Lower lobe of right lung (tissue), 2 donors: ENCODE measurements at places on chromosomes 16 and 17.

DNA sequence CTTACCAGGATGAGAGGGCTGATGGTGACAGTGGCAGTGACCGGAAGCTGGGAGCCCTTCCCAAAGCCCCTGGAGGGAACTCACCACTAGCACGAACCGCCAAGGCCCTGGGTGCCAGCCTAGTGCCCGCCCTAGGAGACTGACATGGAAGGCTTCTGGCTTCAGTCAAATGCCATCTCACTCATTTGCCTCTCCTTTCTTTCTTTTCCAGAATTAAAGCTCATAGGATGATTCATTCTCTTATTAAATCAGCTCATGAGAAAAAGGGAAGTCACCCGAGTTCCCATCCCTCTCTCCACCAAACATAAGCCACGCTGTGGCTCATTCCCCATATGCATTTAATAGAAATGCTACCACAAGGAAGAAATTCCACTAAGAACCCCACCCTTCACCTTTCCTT, 12.1 kb downstream of the CUEDC1 start:
- no peak for DNase-seq

GRCh38 chr17:22265807-22266206, 573.5 kb downstream of the KCNJ18 start:
- DNase-seq = no peak

DNA sequence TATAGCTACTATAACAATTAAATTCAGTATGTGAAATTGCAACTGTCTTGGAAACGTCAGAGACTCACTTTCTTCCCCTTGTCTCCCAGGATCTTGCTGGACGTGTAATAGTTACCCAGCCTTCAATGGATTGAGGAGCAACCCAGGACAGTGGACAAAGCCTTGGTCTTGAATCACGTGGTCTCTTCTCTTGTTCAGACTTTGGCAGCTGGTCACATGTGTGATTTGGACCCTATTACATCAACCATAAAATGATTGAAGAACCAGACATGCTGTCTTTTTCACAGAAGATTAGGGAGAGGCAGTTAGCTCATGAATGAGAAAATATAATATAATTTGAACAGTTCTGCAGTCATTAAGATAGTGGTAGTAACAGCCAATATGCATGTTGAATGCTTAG, 1085.5 kb upstream of the RBFOX1 start:
- DNase-seq = no peak

DNA sequence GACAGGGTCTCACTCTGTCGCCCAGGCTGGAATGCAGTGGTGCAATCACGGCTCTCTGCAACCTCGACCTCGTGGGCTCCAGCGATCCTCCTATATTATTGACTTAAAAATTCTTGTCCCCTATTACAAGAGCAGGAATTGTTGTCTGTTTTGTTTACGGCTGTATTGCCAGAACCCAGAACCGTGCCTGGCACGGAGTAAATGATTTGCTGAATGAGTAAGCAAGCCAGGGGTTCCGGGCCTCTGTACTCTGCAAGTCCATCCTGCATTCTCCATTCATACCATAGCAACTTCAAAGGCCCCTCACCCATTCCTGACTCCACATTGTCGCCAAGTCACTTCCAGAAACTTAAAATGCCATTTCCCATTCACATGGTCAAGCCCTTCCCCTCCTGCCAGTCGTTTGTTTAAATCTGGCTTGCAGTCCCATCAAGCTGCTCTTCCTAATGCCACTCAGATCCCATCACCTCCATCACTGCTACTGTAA, 6.9 kb downstream of the ADCY9 start:
- DNase-seq = peak; percentile 31

DNA sequence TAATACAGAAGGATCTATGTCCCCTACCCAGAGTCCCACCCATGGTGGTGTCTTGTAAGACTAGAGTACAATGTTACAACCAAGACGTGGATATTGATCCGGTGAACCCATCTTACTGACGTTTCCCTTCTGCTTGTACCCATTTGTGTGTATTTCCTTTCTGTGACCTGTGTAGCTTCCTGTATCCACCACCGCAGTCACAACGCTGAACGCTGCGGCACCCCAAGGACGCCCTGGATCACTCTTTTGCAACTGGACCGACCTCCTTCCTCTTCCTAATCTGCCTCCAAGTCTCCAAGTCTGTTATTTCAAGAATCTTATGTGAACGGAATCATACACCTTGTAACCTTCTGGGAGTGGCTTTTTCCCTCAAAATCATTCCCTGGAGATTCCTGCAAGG, 33.5 kb upstream of the CBX4 start:
- no peak for DNase-seq

GRCh38 chr16:22782314-22782713, 31.6 kb upstream of the HS3ST2 start:
- no peak for DNase-seq

GRCh38 chr16:12637002-12637401, 166.7 kb downstream of the CPPED1 start:
- DNase-seq = no peak

DNA sequence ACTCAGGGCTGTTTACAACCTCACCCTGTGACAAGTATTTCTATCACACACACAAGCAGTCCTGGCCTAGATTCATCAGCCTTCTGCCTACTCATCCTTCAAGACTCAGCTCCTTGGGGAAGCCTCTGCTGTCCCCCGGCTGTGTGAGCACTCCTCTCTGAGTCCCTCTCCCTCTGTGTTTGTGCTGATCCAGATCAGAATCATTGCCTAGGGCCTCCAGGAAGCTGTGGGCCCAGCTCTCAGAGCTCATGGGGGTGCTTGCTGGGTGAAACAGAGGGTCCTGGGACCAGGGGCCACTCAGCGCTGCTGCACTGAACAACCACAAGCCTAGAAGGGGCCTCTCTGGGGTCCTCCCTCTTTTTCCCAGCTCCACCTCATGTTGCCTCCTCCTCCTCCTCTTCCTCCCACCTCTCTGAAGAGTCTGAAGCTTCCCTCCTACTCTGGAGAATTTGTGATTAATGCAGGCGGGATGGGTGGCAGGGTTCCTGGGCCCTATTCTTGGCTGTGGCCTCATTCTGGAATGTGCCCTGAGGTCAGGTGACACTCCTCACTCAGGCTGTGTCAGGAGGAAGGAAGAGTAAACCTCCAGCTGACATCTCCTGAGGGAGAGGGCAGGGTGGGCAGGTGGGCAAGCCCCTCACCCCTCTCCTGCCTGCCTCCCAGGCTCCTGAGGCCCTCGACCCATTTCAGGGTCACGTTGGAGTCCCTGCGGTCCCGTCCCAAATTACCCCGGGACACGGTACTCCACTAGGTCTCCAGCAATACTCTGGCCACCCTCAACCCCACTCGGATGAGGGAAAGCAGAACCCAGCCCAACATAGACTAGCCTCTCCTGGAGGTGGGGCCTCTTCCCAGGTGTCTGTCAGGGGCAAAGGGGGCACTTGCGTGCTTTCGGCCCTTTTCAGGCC, 10.1 kb downstream of the WFIKKN2 start:
- no peak for DNase-seq

- DNase-seq = no peak
These were observed 3.4 kb upstream of the ACSF3 start for GRCh38 chr16:89090182-89090630.

GRCh38 chr17:80361495-80362220, 53.3 kb upstream of the ENDOV start:
- no peak for DNase-seq

- no peak for DNase-seq
These were observed 161.1 kb downstream of the RAB11FIP4 start for GRCh38 chr17:31552568-31552967.

GRCh38 chr17:50276588-50277356, 2.5 kb downstream of the TMEM92 start:
- no peak for DNase-seq

- DNase-seq = no peak
These were observed 20.8 kb downstream of the ZNHIT3 start for GRCh38 chr17:36507266-36507665.

DNA sequence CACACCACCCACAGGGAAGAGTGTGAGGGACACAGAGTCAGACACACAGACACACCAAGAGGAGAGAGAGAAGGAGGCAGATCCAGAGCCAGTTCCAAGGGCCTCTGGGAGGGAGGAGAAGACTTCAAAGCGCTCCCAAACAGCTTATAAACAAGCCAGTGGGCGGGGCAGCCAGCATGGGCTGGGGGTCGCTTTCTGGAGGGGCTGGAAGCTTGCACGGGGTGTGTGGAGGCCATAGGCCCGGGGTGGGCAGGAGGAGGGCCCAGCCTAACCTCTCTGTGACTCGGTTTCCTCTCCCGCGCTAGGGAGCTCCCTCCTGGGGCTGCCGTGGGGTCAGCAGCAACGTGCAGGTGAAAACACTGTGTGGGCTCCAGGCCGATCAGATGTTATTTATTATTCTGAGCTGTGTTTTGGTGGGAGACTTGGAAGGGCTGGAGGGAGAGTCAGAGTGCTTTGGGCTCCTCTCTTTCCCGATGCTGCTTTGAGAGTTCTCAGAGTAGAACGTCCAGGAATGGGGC, 2.5 kb upstream of the WFIKKN2 start:
- no peak for DNase-seq

DNA sequence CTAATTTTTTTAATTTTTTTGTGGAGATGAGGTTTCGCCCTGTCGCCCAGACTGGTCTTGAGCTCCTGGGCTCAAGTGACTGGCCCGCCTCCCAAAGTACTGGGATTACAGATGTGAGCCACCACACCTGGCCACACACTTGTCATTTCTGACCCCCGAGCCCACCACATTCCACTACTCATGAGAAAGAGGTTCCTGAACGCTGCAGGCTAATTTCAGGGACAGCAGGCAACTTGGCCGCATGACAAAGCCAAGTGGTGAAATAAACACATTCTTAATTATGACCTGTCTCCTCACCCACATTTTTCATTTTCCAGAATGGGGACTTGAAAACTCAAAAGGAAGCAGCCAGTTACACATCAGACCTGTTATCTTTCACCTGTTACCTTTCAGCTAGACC, 114.5 kb downstream of the ABCC6 start:
- no peak for DNase-seq

GRCh38 chr17:7916808-7917207, 719 bp upstream of the RNF227 start:
- no peak for DNase-seq

- DNase-seq = no peak
These were observed 5.6 kb downstream of the CRYBA1 start for GRCh38 chr17:29252101-29252791.

- no peak for DNase-seq
These were observed 168.1 kb downstream of the C16orf95 start for GRCh38 chr16:87149051-87149450.

- no peak for DNase-seq
These were observed 25.3 kb downstream of the CDH13 start for GRCh38 chr16:82651921-82652601.

DNA sequence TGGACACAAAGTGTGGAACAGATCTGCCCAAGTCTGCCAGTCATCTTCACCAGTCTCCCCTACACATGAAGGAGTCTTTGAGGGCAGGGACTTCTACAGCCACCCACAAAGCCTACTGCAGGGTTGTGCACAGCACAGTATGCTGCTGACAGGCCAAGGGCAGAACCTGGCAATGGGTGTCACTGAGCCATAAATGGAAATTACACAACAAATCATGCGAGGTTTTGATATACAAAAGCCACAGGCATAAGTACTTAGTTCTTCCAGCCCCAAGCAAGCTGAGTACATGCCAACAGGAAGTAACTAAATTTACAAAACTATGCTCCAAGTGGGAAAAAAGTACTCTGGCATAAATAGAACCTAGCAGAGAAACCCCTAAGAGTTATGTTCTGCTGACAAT, 7.8 kb upstream of the PSMC3IP start:
- no peak for DNase-seq

DNA sequence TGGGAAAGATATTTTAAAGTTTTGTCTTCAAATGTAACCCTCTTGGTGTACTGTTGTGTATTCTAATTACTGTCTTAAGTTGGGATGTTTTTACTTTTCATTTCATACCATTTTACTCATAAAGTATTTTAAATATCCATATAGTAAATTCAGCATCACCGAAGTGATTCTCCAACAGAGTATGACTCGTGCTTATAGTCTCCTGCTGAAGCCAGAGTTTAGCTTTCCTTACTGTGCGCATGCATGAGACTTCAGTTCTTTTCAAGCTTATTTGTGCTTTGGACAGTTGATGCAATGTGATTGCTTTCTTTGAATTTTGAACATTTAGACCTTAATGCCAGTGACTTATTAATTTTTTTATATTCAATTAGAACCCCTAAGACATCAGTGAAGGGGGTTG, 7.4 kb upstream of the VPS35L start:
- DNase-seq = no peak

DNA sequence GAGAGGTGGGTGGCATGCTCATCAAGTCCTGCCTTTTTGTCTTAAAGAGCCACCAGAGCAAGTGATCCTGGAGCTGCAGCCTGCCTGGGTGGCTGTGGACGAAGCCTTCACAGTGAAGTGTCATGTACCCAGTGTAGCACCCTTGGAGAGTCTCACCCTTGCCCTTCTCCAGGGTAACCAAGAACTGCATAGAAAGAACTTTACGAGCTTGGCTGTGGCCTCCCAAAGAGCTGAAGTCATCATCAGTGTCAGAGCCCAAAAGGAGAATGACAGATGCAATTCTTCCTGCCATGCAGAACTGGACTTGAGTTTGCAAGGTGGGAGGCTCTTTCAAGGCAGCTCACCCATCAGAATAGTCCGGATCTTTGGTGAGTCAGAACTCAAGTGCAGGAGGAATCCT, 14.2 kb downstream of the CSH2 start:
- DNase-seq = no peak

- peak; percentile 63 for DNase-seq
These were observed 22.3 kb upstream of the SMPD3 start for GRCh38 chr16:68470461-68471150.

- DNase-seq = no peak
These were observed 33.3 kb downstream of the NDEL1 start for GRCh38 chr17:8468980-8469379.

DNA sequence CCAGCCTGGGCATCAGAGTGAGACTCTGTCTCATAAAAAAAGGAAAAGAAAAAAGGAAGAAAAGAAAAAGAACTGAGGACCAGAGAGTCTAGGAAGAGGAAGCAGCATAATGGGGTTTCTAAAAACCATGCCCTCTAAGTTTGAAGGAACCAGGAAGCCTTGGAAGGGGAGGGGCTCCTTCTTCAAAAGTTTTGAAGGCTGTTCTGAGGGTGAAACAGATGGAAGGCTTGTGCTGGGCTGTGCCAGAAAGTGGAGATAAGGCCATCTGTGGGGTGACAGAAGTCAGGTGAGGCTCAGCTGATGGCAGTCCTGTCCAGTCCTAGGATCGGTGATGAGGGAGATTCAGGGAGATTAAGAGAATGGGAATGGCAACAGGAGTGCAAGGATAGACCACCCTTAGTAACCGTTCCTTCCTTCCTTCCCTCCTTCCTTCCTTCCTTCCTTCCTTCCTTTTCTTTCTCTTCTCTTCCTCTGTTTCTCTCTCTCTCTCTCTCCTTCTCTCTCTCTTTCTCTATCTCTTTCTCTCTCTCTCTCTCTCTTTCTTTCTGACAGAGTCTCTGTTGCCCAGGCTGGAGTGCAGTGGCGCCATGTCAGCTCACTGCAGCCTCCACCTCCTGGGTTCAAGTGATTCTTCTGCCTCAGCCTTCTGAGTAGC, 182.6 kb downstream of the NTN1 start:
- DNase-seq = no peak
